AML-193 (cell line): ENCODE measurements at places on chromosomes 4 and X.
A peak's percentile ranks its signal among the peaks of the same experiment; 100 is the strongest.

DNA sequence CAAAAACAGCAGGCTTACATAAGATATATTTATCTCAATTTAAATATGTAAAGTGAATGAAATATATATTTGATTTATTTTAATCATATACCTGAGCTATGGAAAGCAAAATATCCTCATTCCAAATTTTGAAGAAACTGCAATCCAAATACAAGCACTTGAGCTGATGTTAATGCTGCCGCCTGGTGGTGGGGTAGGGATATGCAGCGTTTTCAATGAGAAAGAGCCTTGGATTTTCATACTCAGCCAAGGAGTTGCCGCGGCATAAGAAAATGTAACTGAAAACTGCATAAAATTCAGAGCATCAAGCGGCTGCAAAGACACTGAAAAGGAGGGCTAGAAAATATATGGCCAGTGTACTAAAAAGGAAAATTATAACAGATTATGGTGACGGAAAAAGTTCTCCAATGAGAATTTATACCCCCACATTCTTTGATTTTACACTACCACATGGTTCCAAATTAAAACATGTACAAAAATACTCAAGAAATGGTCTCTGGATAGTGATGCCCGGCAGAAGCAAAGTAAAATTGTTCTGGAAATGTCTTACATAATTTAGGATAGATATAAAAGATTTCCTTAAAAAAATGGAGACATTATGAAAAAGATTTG, 660.3 kb upstream of the PITX2 start:
- DNase-seq, result peak; percentile 22

DNA sequence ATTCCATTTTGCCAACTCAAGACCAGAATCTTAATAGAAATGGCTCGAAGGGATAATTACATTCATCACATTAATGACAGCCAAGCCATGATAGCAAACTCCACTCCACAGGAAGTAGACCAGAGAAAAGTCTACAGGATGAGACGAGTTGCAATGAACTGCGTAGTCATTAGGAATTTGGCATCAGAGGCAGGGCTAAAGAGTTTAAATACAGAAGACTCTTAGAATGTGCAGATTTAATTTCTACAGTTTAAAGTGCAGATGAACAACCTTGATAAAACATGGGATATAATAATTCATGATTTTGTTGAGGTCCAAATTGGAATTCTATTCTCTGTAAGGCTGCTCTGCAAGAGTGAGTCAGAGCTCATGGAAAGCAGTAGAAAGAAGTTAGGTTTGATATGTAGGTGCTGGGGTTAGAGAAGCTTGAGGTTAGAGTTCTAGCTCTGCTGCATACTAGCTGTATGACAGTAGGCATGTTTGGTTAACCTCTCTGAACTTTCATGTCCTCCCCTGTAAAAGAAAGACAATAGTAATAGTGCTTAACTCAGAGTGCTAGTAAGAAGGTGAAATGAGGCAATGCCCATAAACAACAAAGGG, 32.2 kb downstream of the LNX1 start:
- no peak for DNase-seq

GRCh38 chr4:38266616-38267015, 306.4 kb downstream of the PTTG2 start:
- no peak for DNase-seq

DNA sequence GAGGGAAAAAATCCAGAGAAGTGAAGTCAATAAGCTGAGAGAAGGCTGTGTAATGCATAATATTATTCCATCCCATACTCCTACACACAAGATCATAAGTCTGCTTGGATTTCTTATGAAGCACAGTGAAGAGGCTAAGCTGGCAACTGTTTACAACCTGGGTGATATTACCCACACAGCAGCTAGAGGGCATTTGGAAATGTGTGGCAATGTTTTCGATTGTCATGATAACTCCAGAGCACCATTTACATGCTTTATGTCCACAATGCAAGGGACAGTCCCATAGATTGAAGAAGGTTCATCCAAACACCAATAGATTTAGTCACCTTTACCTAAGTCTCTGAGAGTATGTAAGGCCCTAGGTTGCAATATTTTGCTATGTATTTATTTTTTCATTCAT, 412.2 kb downstream of the PPP3CA start:
- DNase-seq, result peak; percentile 14

GRCh38 chr4:7890635-7891393, 48.8 kb downstream of the AFAP1 start:
- no peak for DNase-seq

- no peak for DNase-seq
Observed at GRCh38 chr4:35201403-35201802, 1042.9 kb downstream of the ARAP2 start.

DNA sequence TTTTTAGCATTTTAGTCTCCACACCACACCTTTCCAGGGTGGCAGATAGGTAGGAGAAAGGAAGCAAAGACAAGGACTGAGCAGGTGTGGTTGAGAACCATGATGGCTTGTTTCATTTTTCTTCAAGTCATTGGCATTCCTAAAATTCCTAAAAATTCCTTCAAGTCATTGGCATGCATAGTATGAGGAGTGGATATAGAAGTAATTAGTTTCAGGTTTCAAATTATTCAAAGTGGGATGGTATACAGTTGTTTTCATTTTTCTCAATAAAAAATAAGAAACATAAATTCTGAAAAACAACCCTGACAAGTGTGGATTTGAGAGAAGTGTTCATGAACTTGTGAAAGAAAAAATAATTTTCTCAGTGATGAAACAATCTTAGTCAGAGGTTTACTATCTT, 22.3 kb upstream of the HERC3 start:
- no peak for DNase-seq

- no peak for DNase-seq
Observed at GRCh38 chrX:53732797-53733196, 46.3 kb upstream of the HUWE1 start.

GRCh38 chr4:88352062-88352740, 26.5 kb upstream of the HERC6 start:
- no peak for DNase-seq

DNA sequence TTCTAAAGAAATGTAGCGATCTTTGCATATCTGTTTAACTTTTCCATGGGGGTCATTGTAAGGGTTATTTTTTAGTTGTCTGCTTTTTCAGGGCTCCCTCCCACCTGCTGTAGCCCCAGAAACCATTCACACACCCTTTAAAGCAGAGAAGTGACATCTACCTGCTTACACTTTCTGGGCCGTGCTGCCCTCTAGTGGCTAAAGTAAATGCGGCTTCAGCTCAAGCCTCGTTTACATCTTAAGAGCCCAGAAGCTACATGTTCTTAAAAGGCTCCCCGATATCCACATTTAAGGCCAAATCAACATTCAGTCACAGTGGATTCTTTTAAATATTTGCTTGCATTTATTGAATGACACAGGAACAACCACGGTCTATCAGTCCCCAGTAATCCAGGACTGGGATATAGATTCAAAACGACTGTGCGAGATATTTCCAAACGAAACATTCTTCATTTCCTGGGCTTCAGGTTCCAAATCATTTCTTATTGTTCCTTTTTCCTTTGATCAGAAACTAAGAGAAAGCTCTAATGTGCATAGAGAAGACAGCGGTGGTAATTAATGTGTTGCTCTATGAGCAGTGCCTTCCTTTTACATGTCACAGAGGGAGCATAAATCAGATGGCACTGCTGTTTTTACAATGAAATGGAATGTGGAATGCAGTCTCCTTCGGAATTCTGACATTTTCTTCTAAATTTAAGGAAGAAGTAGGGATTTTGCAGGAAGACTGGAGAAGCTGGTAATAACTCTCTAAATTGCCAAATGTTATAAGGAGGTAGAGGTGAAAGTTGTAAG, 119.9 kb downstream of the RASGEF1B start:
- DNase-seq, result peak; percentile 40

GRCh38 chrX:38970074-38970473, 168.8 kb downstream of the MID1IP1 start:
- no peak for DNase-seq

GRCh38 chr4:88857588-88857987, 160.0 kb upstream of the NAP1L5 start:
- no peak for DNase-seq

DNA sequence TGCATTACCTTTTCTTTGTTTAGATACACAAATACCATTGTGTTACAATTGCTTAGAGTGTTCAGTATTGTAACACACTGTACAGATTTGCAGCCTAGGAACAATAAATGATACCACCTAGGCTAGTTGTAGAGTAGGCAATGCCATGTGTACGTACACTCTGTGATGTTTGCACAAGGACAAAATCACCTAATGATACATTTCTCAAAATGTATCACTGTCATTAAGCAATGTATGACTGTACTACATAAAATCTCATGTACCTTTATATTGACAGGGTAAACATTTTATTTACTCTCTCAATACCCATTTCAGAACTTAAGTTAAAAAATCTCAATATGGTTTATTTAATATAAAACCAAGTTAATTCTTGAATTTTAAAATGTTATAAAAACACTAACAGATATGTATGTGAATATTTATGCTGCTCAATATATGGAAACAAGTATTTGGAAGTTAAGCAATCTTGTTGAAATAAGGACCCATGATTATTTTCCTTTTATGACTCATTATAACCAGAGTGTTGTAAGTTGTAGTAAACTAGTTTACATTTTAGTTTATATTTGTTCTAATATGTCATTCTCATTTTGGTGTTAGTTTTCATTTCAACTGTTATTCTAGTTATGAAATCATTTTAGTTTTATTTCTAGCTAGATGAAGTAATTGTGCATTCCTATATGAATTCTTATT, 409.2 kb downstream of the TLL1 start:
- DNase-seq, result no peak

DNA sequence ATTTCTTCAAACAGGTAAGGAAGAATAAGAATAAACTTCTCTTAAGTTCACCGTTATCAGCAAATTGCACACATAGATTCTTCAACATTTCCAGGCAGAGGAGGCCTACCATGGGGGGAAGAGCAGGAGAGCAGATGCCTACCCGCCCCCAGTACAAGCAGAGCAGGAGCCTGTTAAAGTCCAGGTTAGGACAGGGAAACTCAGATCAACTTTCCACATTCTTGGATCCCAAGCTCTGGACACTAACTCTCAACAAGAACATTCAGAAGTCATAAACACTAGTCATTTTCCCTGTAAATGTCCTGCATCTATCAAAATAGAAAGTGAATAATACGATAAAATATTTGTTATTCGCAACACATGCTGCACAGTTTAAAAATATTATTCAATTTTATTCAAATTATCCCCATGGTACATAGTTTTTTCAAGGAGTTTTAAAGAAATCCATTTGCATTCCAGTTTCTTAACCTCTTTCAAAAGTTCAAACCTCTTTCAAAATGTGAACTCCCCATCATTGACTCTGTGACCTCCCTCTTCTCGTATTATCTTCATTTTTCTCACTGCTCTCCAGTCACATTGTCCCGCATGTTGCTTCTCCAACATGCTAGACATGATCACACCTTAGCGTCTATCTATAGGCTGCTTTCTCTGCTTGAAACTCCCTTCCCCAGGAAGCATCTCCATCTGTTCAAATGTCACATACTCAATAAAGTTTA, 185.2 kb upstream of the NEIL3 start:
- DNase-seq, result no peak

DNA sequence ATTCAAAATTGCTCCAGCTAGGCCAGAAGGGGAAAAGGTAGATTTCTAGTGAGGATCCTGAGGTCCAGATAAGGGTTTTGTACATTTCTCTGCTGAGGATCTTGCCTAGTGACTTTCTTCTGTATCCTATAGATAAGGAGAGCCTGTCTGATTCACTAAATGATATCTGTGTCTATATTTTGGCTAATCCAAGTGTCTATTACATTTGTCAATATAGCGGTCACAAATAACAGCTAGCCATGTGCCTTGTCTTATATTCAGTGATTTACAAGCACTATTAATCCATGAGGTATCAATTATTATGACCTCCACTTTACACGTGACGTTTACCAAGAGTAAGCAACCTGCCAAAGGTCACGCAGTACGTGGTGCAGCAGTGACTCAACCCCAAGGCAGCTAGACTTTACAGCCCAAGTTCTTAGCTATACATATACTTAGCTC, 41.6 kb downstream of the TMEM165 start:
- no peak for DNase-seq

GRCh38 chr4:153222707-153223426, 18.6 kb downstream of the TRIM2 start:
- DNase-seq, result peak; percentile 17

DNA sequence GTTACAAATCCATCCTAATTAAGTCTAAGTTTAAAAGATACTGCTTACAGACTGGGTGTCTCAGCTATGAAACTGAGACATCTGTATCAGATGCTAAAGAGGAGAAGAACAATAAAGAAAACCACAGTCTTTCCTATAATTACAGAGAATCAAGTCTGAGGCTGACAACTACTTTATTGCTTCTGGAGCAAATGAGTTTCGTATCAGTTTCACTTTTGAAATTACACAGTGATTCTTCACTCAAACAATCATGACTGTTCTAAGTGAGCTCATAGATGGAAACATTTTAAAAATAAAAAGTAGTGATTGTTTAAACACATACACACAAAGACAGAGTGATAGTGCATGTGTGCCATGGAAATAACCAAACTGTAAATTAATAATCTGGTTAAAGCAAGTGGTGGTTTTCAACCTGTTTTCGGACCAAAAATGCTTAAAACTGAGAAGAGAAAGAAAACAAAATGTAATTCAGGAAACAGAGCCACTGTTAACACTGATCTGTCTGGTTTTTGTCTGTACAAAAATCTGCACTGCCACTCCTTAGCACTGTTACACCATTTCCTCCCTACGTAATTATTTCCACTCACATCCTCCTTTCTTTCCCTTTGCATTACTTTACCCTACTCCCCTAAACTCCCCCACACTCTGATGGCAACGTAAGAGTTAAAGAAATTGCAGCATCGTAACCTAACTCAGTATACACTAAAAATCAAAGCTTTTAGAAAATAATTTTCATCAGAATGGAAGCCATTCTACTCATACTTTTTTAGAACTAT, 12.5 kb downstream of the RFC1 start:
- DNase-seq, result peak; percentile 68

DNA sequence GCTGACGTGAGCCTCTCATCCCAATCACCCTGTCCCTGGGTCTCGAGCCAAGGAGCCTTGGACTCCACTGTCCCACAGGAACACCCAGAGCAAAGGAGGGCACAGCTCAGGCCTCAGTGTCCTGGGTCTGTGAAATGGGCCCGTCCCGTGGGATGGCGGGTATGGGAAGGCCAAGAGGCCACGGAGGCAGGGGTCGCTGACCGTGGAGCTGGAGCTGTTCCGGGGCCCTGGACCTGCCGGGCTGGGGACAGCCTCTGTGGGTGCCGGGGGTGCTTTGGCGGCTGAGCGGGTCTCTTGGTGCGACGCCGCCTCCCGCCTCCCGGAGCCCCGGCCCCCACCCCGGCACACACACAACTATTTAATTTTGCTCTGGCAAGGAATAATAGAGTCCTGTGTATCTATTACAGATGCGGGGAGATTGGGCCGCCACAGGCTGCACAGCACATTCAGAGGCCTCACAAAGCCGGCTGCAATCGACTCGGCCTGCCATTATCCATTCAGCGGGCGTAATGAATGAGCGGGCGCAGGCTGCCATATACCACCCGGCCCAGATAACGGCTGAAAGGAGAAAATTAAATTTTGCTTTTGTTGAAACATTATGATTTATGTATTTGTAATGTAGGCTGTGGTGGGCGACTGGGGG, 83.9 kb upstream of the NKX1-1 start:
- DNase-seq, result no peak

- DNase-seq, result no peak
Observed at GRCh38 chrX:15600049-15600448, 711 bp downstream of the ACE2 start.

- DNase-seq, result no peak
Observed at GRCh38 chr4:27019766-27020165, 159.1 kb downstream of the STIM2 start.
